Activated naive CD4-positive, alpha-beta T cell treated with anti-CD3 and anti-CD28 coated beads, Interleukin-2, amount 50 U/mL, for 72 hours (primary cell): ENCODE measurements at places on chromosomes 7 and 10.

DNA sequence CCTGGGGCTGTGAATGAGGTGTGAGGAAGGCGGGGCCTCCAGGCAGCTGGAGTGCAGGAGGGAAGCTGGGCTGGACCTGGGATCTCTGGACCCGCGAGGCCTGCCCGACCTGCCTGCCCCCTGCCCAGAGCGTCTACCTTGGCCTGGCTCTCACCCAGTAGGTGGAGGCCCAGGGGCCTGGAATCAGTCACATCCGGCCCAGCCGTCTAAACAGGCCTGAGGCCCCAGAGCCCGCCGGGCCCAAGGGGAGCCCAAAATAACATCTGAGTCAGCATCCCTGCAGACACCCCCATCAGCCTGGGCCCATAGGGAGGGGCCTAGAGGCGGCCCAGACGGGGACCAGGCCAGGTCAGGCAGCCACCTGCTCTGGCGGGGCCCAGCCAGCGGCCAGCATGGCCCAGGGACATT is 15.1 kb upstream of the ELN start:
- DNase-seq = no peak

DNA sequence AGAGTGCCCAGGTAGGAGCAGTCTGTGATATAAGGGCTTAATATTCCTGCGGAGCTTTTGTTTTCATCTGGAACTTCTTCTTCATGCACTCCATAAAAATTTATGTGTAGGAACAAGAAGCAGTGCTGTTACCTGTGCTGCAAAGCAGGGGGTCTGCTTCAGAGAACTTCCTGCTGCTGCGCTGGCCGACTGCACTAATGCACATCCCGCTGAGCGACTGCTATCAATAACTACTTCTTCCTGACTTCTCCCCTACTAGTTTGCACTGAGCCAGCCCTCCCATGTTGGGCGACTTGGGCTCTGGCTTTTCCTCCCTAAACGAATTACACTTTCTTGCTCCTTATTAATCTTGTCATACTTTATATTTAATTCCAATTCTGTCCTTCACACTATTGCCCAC is 150.3 kb downstream of the NEBL start:
- no peak for DNase-seq

DNA sequence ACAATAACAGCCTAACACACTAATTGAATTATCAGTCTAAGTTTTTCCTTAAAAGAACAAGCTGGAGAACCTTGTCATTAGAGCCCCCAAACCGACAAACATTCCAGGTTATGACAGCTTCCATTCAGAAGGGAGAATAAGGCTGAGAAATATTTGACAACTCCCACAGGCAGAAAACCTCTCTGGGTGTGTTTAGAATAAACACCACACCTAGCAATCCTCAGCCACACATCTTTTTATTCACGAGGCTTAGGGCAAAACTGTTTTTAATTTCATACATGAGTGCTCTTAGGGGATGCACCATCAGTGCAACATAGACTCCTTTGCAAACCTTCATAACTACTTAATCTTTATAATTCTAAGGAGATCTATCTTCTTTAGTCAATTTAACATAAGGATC is 24.2 kb downstream of the STN1 start:
- no peak for DNase-seq

DNA sequence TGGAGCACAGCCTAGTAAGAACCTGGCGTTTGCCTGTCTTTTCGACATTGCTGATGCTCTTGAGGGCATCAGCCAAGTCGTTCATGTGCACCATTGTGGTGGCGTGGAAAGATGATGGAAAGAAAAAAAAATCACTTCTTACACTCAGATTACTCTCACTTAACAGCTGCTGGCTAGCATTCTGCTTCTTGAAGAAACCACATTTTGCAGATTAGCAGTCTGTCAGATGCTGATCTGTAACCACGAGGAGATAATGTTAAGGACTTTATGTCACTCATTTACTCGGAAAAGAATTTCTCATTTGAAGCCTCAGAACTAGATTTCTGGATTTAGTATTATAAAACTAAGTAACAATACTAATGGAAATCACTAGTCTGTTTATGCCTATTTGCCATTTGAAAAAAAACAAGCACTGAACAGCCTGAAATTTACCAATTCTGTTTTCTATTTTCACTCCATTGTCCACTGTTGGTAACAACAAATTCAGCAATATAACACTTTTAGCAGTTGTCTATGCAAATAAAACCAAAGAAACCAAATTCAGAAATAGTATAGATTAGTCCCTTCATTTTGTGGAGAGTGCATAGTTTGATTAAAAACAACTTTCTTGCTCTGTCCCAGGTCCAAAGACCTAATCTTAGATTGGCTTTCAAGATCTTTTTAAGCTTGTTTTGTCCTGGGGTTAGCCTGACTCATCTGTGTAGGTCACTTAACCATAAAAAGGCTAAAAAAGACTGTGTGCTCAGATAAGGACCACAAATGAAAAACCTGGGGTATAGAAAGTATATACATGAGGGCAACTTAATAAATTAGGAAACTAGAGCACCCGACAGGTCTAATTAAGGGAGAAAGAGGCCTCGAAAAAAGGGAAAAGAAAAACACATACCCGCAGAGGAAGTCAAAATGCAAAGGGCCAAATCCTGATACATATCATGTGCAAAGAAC is 67.5 kb downstream of the NT5C2 start:
- no peak for DNase-seq

DNA sequence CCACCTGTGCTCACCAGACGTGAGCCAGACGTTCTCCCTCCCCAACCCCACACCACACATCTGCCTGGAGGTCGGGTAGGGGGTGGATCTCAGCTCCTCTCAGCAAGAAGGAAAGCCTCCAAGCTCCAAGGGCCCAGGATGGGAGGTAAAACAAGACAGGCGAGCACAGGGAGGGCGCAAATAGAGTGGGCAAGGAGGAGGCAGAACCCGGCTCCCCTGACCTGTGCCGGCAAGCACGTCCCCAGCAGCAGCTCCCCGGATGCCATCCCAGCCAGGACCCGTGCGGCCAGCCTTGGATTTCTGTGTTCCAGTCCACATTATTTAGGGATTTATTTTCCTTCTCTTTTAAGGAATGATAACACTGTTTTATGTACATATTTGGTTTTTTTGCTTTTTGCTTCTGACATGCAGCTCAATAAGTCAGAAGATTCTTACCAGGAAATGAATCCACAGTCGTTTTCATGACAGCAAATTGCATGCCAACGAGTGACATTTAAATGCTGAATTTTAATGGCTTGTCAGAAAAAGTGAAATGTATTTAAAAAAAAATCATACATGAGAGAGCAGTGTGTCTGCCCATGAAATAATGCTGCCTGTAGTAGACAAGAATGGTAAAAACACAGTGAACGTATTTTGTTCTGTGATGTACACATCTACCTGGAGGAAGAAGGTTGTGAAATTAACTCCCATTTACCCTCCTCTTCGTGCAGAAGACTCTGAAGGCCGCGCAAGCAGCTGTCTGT is 276.5 kb downstream of the PTPRN2 start:
- no peak for DNase-seq

GRCh38 chr7:7443806-7444350 is 91.8 kb downstream of the COL28A1 start:
- DNase-seq = no peak

GRCh38 chr10:112210666-112211065 is 27.1 kb upstream of the GPAM start:
- no peak for DNase-seq

- DNase-seq = no peak
These were observed 80.2 kb downstream of the ALOX5 start for GRCh38 chr10:45454262-45454661.

DNA sequence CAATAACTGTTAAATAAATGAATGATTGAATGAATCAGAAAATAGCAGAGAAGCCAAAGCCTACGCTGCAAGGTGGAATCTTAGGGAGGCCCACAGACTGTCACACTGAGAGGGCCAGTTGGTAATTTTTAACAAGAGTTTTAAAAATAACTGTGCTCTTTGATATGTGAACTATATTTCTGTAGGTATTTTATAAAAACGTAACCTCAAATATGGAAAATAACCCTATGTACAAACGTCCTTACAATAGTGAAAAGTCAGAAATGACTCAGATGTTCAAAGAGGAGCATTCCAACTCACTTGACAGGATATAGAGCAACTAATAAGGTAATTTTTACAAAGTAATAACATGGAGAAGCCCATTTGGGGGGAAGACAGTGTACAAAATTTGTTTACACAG is 18.9 kb upstream of the TMEM273 start:
- no peak for DNase-seq

DNA sequence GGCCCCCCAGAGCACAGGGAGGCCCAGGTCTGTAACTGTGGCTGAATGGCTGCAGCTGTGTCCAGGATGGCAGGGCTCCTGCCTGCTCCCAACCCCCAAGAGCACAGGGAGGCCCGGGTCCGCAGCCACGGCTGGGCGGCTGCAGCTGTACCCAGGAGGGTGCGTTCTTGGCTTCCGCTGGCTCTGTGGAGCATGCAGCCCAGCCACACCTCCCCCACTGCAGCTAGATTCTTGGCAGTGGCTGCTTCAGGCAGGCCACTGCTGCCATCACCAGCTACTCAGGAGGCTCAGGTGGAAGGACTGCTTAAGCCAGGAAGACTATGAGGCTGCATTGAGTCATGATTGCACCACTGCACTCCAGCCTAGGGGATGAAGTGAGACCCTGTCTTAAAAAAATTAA is 27.9 kb downstream of the C7orf25 start:
- no peak for DNase-seq

DNA sequence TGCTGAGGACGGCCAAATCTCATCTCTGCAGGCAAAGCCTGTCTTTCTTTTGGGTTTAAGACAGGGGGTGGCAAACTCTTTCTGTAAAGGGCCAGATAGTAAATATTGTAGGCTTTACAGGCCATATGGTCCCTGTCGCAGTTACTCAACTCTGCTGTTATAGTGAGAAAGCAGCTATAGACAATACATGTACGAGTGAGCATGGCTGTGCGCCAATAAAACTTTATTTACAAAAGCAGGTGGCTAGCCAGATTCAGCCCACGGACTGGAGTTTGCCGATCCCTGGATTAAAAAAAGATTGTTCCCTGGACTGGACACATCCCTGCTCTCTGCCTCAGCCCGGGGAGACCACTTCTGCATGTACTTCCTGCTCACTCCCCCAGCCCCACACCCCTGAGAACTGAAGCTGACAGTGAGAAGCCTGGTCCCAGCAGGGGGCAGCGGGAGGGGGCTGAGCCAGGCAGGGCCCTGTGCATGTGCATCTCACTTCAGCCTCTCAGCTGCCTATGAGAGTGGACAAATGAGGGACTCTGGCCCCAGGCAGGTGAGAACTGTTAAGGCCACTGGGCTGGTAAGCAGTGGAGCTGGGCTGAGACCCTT is 392.4 kb downstream of the PLXNA4 start:
- no peak for DNase-seq

DNA sequence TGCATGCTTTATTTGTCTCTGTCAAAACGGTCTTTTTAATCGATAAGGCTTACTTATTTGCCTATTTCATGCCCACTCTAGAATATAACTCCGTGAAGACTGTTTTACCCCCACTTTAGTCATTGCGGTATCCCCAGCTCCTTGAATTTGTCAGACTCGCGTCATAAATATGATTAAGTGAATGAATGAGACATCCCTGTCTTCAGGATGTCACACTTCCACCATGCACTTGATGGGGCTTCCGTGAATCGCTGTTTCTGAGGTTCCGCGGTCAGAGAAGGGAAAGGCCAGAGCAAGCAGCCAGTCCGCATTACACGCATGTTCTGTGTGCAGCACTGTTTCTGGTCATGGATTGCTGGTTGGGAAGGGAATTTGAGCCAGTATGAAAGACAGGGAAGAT is 138.8 kb downstream of the CELF2 start:
- DNase-seq = no peak

GRCh38 chr10:122173337-122173736 is 97.8 kb upstream of the BTBD16 start:
- DNase-seq = no peak

DNA sequence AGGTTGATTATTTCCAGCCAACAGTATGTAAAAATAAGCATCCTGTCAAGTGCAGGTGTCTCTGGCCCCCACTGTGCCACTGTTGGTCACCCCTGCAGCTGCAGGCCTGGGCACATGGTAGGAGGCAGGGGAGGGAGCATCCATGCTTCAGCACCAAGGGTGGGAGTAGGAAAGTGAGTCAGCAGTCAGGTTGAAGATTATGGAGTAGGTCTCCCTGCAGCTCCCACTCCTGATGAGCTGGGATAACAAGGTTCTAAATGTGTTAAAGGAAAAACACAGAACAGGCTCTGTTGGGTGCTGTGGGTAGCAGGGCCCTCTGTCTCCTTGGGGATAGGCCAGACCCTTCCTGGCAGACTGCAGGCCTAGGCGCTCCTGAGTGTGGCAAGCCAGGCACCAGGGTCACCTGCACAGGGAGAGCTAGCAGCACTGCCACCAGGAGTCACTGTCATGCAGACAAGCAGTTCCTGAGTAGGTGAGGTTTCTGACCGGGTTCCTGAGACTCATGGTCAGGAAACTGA is 59.3 kb downstream of the NUDCD3 start:
- no peak for DNase-seq

DNA sequence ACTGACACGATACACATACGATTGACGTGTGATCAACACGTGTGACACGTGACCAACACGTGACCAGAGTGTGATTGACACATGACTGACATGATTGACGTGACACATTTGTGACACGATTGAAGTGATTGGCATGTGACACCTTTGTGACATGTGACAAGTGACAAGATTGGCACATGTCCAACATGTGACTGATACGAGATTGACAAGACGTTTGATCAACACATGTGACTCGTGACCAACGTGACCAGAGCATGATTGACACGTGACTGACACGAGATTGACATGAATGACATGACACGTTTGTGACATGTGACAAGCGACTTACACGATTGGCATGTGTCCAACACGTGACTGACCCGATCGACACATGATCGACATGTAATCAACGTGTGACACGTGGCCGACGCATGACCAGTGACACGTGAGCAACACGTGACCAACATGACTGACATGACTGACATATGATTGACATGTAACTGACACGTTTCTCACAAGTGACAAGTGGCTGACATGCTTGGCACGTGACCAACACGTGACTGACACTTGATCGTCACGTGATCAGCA is 22.0 kb downstream of the CRPPA start:
- no peak for DNase-seq

- no peak for DNase-seq
These were observed 151.6 kb upstream of the CACNA2D1 start for GRCh38 chr7:82595176-82595575.

DNA sequence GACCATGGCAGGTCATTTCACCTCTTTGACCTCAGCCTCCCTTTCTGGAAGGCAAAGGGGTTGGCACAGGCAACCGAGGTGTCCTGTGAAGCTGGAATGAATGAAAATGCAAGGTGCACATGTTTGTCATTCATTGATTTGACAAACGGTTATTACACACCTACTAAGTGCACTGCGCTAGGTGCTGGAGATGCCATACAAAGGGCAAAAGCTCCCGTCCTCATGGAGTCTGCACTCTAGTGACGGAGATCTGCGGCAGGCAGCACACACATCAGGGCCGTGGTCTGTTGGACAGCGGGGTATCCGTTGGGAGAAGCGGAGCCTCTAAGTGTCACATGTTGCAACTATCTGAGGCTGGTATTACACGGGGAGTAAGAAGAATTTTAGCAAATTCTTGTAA is 44.2 kb downstream of the PRF1 start:
- DNase-seq = no peak

GRCh38 chr7:16267953-16268820 is 153.2 kb downstream of the CRPPA start:
- DNase-seq = no peak

GRCh38 chr10:133230387-133231195 is 574 bp downstream of the UTF1 start:
- no peak for DNase-seq
